Naive B cell (primary cell): ENCODE measurements at places on chromosomes 1 and 21. TPM values are rescaled to one million over a fixed set of nuclear protein-coding genes. Genes with fewer than 3 reads are reported as not detected.

Gene DNAH14
- not detected for polyA plus RNA-seq

Gene VANGL2
- polyA plus RNA-seq = 0.06 TPM

Gene THAP3
- polyA plus RNA-seq = 21.5 TPM

Gene PTGER3
- polyA plus RNA-seq = not detected

Gene PHLDA3
- not detected for polyA plus RNA-seq

Gene WNT3A
- not detected for polyA plus RNA-seq

Gene AKR7A2
- polyA plus RNA-seq = 111 TPM

Gene BPNT1
- 17.3 TPM for polyA plus RNA-seq

Gene UTS2
- not detected for polyA plus RNA-seq

Gene DHRS3
- 0.21 TPM for polyA plus RNA-seq

Gene PROK1
- polyA plus RNA-seq = 0.21 TPM

Gene TNNI3K
- 0.48 TPM for polyA plus RNA-seq

Gene SDHC
- 186 TPM for polyA plus RNA-seq

Gene LENEP
- polyA plus RNA-seq = not detected

Gene TIAM1
- polyA plus RNA-seq = 0.13 TPM

Gene RAB7B
- polyA plus RNA-seq = not detected

Gene RHEX
- 1.5 TPM for polyA plus RNA-seq

Gene MPL
- not detected for polyA plus RNA-seq

Gene SMIM1
- polyA plus RNA-seq = 1.4 TPM
